ENCODE measurements at places on chromosomes 3 and 15.

DNA sequence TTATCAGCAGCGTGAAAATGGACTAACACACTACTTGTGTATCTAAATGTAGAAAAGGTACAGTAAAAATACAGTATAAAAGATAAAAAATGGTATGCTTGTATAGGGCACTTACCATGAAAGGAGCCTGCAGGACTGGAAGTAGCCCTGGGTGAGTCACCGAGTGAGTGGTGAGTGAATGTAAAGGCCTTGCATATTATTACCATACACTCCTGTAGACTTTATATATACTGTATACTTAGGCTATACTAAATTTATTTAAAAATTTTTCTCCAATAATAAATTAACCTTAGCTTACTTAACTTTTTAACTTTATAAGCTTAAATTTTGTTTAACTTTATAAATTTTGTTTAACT, 67.2 kb upstream of the TSPAN3 start:
- no peak for DNase-seq

- DNase-seq = no peak
These were observed 140.2 kb downstream of the TPRA1 start for GRCh38 chr3:127450331-127450730.

DNA sequence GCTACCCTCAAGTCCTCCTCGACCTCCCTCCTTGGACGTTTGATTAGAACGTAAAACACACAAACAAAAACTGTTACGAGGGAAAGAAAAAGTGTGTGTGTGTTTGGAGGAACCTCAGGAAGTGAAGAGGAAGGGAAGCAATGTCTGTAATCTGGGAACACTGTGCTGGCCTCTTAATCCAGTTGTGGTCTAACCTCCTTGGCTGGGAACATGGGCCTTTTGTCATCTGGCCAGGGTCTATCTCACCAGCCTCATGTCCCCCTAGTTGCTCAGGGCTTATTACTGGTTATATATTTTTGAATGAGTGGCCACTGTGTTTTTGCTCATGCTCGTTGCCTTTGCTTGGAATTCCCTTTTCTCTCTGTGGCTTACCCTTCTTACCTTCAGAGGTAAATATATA, 89.0 kb upstream of the RASGRF1 start:
- no peak for DNase-seq

GRCh38 chr3:127483902-127484591, 106.5 kb downstream of the TPRA1 start:
- DNase-seq = no peak

- no peak for DNase-seq
These were observed 67.4 kb downstream of the RBMS3 start for GRCh38 chr3:29348316-29348715.

GRCh38 chr3:43104660-43105595, 951 bp downstream of the POMGNT2 start:
- DNase-seq = no peak

GRCh38 chr3:46086083-46086437, 58.8 kb upstream of the XCR1 start:
- DNase-seq = no peak

- DNase-seq = no peak
These were observed 27.1 kb downstream of the GOLGB1 start for GRCh38 chr3:121722411-121722810.

- no peak for DNase-seq
These were observed 175.7 kb downstream of the FAM43A start for GRCh38 chr3:194861375-194861774.

DNA sequence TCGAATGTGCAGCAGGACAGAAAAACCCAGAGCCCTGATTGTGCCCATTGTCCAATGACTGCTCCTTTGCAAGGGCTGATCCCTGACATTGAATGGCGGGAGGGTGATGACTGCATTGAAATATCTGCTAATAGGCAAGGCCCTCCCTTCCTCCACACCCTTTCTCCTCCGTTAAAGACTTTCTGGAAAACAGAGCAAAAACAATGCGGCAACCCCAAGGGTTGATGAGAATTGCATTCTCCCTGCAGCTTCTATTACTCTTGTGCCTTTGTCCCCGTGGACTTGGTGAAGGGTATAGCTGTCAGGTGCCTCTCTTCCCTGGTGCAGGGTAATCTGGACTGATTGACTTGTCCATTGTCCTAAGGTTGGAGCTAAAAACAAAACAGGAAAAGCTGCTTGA, 71.8 kb downstream of the THSD4 start:
- no peak for DNase-seq

DNA sequence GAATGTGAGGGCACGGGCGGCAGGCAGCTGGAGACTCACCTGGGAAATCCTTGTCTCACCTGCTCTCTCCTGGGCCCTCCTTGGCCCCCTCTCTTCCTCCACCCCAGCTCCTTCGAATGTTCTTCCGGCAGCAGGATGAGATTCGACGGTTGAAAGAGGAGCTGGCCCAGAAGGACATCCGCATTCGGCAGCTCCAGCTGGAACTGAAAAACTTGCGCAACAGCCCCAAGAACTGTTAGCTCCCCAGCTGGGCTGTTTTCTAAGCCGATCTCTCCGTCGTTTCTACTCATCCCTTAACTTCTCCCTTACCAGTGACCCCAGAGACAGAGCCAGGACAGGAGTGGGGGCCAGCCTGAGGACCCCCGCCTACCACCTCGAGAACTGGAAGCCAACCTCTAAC, 95.0 kb downstream of the ANP32A start:
- no peak for DNase-seq

- peak; percentile 64 for DNase-seq
These were observed at the start of gene WDR76 for GRCh38 chr15:43826508-43827341. Gene WDR76 (plus strand): TSS chr15:43827002. CDS start chr15:43827033, 31 bp downstream.

- no peak for DNase-seq
These were observed 491.1 kb upstream of the NR2F2 start for GRCh38 chr15:95839367-95839782.

DNA sequence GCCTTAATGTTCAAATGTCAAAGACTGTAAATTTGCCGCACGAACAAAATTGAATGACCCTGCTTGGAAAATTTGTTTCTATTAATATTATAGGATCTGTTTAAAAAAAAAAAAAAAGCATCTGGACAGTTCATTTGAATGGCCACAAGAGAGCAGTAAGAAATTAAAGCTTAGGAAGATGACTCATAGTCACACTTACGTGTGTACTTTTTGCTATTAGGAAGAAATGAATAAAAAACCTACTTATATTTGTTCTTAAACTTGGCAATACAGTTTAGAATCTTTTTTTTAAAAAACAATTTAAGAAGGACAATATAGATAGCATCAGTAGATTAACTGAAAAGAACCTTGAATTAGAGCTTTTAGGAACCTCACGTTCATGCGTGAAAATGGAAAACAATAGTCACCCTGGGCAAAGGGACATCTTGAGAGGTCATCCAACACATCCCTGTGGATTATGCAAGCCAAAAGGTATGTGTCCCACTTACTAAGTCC, 621.8 kb downstream of the MECOM start:
- no peak for DNase-seq

DNA sequence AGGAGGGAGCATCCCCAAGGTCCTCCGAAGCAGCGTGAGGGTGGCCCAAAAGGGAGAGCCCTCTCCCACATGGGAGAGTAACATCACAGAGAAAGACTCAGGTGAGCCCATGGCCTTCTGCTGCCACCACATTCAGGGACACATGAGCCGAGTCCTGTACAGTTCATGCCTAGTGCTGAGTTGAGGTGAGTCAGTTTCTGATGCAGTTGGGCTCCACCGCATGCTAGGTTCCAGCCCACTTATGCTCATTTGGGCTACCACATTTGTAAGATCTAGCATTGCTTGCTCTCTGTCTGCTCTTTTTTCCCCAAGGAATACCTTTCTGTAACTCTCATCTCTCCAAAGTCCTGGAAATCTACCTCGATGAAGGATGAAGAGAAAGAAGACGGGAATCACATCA, 77.1 kb downstream of the SETD5 start:
- no peak for DNase-seq

DNA sequence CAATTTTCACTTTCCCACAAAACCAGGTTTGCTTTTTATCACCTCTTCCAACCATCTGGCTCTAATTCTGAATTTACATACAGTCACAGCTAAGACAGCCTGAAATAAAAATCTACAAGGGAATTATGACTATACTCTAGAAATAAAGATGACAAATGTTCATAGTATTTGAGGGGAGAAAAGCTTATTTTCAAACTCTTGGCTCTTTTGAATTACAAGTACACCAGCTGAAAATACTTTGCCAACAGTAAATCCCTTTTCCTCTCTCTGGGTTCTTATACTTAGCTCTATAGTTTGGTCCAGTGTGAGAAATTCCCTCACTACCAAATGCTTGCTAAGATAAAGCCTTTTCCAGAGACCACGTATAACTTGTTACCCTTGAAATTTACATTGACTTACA, 1037.9 kb downstream of the ROBO1 start:
- no peak for DNase-seq

GRCh38 chr3:42756681-42757213, 16.3 kb downstream of the CCDC13 start:
- DNase-seq = no peak

- no peak for DNase-seq
These were observed 165.1 kb upstream of the GOLIM4 start for GRCh38 chr3:168260859-168261258.

- DNase-seq = peak; percentile 66
These were observed 91.8 kb upstream of the PFN2 start for GRCh38 chr3:150062492-150062891.

DNA sequence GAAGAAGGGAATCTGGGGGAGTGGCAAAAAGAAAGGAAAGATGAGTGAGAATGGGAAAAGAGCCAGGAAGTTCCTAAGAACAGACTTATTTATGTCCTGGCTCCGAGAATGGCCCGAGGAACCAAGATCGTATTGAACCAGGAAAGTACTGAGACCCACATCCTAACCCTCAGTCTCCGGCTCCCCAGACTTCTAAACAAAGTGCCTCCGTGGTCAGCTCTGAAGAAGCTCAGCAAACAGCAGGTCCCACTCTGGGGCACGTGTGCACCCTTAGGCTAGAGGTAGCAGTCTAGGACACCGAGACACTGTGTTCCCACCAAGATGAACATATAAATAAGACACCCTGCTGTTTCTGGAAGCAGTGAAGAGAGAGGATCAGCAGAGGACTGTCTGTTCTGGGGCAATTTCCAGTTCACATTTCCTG, 307.4 kb downstream of the NTRK3 start:
- no peak for DNase-seq

DNA sequence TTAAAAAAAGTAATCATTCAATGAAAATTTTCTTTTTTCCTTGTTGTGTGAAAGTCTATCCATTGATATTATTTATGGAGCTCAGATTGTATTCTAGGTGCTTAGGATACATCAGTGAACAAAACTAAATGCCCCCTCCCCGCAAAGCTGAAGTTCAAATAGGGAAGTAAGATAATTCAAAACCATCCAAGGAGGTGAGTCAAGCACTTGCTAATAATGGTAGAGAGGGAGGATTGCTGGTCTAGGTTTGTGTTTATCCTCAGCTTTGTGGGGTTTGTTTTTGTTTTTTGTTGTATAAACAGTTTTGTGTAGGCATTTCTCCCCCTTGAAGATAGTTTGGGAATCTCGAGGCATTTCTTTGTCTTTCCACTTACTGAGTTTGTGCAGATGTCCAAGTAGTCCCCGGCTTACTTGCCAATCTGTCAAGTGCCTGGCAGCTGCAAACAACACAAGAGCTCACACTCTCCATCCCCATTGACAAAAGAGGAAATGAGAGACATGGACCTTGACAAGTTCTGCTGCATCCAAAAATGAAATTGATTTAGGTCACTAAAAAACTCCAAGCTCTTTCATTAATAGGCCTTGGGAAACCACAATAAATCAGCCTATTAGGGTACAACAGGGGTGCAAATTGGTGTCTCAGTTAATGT, 575.8 kb upstream of the TBL1XR1 start:
- peak; percentile 72 for DNase-seq

GRCh38 chr3:37183375-37183831, 9.0 kb upstream of the LRRFIP2 start:
- DNase-seq = no peak

- DNase-seq = no peak
These were observed 8.7 kb downstream of the ARHGAP31 start for GRCh38 chr3:119302697-119303551.

DNA sequence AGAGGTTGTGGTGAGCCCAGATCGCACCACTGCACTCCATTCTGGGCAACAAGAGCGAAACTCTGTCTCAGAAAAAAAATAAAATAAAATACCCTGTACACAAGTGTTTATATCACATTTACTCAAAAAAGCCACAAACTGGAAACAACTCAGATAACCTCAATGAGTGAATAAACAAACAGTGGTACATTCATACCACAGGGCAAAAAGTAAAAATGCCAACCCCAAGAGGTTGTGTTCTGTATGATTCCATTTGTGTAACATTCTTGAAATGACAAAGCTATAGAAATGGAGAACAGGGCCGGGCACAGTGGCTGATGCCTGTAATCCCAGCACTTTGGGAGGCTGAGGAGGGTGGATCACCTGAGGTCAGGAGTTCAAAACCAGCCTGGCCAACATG, 12.9 kb downstream of the EDC3 start:
- no peak for DNase-seq

DNA sequence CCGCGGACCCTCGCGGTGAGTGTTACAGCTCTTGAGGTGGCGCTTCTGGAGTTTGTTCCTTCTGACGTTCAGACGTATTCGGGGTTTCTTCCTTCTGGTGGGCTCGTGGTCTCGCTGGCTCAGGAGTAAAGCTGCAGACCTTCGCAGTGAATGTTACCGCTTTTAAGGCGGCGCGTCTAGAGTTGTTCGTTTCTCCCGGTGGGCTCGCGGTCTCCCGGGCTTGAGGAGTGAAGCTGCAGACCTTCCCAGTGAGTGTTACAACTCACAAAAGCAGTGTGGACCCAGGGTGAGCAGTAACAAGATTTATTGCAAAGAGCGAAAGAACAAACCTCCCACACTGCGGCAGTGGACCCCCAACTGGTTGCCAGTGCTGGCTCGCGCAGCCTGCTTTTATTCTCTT, 177.1 kb downstream of the UACA start:
- DNase-seq = no peak

- no peak for DNase-seq
These were observed 280.9 kb downstream of the RAP2B start for GRCh38 chr3:153442799-153443487.

GRCh38 chr15:63930034-63930433, 96.3 kb upstream of the HERC1 start:
- no peak for DNase-seq

- no peak for DNase-seq
These were observed 93.6 kb downstream of the APBA2 start for GRCh38 chr15:28979208-28979841.

DNA sequence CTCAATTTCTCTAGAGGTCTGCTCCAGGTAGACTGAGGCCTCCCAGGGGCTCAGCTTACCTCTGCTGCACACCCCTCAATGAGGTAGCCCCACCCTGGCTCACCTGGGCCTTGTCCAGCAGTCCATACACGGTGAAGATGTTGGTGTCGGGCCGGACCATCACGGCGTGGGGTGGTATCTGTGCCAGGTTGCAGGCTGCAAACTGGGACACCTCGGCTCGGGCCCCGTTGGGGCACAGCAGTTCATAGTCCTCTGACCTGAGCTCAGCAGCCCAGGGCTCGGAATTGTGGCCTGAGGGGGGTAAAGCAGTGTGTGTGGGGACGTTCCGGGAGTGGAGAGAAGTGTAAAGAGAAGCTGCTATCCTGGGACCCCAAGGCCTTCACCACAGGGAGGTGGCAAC, 23.2 kb downstream of the MELTF start:
- DNase-seq = no peak
